ENCODE measurements at places on chromosomes 7 and 10.

- no peak for DNase-seq
Measured at GRCh38 chr10:4270116-4270515, 485.1 kb upstream of the KLF6 start.

DNA sequence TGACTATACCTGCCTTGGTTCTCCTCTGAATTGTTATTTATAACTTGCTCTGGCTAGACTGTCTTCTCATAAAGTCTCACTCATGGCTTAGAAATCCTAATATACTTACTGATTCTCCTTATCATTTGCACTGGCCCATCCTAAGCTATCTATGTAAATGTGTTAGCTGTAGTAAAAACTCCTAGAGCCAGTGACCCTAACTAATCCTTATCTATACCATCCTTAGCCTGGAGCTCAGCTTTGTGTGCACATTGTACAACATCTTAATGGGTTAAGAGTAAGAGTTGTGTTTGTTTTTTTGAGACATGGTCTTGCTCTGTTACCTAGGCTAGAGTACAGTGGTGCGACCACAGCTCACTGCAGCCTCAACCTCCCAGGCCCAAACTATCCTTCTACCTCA lies 40.8 kb downstream of the LAMB4 start:
- no peak for DNase-seq

DNA sequence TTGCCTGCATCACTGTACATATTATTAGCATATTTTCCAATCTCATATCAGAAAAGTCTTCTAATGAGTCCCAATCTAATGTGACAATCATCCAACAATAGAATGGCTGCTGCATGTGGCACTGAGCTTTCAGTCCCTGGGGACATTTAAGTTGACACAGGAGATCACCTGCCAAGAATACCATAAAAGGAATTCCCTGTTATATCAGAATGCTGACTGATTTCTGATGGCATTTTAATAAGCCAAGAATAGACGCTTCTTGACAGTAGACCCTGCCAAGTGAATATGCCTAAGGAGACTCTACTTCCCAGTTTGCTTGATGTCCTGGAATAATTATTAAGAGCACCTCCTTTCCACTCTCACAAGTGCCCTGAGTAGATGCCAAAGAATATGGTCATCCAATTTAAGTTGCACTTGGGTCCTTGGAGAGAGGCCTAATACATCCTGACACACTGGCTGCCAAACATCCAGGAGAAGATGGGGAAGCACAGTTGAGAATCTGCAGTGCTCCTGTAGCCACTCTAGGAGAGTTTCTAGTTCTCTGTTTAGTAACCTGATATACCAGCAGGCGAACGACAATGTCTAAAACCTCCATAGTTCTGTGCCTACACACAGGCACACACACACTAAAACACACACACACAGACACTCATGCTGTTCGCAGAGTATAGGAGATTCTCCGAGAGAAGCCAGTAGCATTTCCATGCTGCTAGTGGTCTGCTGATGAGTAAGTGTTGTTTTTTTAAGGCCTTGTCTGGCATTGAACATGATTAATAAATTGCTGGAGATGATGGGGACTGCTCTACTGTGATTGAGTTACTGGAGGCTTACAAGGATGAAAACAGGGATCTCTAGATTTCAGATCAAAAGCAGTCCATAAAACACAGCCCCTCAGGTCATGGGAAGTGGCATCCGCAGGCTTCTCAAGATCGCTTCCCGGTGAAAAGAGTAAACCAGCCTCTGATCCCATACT lies 369.6 kb downstream of the KCNMA1 start:
- DNase-seq, result no peak

DNA sequence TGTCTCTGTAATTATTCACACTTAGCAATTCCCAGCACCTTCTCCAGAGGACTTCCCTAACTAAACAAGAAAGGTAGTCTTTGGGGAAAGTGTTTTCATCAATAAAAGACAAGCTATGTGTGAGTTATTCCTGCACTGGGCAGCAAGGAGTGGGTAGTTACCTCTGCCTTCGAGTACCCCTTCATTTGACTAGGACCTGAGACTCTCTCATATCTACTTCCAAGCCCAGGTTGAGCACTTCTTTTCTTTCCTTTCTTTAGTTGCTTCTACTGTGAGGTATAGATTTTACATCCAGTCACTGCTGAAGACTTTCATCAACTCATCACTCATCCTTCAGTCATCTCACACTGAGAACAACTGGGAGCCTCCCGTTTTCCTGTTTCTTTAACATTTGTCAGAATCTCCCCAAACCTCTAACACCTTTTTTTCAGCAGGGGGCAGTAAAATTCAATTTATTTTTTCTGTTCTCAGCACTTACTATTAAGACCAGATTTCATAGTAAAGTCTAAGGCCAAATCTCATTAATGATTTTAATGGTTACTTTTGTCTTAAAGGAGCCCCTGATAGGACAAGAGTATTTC lies 80.1 kb upstream of the PRSS1 start:
- no peak for DNase-seq

DNA sequence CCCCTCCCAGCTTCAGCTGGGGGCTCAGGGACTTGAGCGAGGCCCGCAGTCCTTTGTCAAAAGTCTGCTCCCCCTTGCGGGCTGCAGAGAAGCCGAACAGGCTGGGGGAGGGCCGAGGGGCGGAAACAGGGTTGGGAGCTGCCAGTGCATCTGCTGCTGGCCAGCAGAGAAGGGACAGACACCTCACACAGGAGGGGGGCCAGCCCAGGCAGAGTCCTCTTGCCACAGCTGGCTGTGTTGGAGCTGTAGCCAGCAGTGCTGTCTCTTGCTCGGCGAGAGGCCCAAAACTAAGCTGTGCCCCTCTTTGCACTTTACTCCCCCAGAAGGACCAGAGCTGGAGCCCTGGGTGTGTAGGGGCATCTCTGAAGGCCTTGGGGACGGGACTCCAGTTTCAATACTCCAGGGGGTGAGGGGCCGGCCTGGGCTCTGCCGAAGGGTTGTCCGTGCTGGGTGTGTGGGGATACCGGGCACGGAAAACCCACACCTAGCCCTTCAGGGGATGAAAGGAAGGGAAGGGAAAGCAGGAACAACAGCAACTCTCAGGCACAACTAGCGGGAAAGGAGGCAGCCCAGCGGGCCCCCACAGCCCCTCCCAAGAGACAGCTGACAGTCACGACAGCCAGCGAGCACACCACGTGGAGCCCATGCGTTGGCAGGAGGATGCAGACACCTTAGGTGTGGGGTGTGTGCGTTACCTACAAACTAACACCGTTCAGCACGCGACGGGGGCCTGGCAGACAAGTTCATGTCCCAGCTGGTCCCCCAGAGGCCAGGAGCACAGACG lies 17.8 kb downstream of the YKT6 start:
- DNase-seq, result no peak

DNA sequence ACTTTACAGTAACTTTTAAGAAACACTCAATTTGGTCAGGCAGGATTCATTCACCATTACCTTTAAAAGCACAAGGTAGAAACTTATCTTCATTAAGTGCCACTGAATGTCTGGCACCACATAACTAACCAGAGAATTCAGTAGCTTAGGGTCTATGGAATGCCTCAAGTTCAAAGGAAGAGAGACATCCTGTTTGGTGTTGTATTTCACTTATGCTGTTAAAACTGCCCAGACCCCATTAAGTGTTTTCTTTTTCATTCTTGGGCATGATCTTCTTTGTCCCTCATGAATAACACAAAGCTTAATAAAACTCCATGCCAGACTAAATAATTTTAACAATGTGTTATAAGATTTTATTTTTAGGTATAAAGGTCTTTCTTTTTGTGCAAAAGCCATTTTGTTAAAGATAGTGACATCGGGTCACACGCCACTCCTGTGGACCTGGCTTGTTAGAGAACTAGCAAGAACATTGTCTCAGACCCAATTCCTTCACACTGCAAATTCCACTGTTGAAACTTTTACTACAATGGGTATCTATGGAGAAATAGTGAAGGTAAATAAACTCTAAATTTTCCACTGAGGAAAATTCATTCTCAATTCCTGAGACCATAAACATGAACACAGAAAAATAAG lies 221.0 kb downstream of the TWIST1 start:
- DNase-seq, result no peak

DNA sequence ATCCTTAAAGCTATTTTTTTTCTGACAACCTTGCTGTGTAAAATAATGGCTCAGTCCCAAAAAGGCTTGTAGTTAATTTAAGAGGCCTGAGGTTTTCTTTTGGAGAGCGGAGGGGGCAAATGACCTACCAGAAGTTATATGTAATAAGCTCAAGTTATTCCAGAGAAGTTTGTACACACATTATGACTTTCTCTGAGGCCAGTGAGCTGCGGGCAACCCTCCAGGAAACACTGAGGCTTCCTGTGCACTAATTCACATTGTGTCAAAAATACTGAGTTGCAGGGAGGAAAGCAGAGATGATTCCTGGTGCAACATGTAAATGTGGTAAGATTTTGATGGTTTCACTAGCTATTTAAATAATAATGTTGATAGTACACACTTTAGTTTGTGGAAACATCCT lies 188.6 kb downstream of the DIP2C start:
- DNase-seq, result no peak

GRCh38 chr10:22322641-22323160 lies 1.8 kb downstream of the BMI1 start:
- DNase-seq, result no peak

- no peak for DNase-seq
Measured at GRCh38 chr7:16785321-16785720, 19.5 kb downstream of the AGR2 start.

- DNase-seq, result no peak
Measured at GRCh38 chr10:45561952-45562351, 110.6 kb downstream of the ZFAND4 start.

GRCh38 chr7:81327468-81328266 lies 408.8 kb upstream of the SEMA3C start:
- DNase-seq, result no peak

DNA sequence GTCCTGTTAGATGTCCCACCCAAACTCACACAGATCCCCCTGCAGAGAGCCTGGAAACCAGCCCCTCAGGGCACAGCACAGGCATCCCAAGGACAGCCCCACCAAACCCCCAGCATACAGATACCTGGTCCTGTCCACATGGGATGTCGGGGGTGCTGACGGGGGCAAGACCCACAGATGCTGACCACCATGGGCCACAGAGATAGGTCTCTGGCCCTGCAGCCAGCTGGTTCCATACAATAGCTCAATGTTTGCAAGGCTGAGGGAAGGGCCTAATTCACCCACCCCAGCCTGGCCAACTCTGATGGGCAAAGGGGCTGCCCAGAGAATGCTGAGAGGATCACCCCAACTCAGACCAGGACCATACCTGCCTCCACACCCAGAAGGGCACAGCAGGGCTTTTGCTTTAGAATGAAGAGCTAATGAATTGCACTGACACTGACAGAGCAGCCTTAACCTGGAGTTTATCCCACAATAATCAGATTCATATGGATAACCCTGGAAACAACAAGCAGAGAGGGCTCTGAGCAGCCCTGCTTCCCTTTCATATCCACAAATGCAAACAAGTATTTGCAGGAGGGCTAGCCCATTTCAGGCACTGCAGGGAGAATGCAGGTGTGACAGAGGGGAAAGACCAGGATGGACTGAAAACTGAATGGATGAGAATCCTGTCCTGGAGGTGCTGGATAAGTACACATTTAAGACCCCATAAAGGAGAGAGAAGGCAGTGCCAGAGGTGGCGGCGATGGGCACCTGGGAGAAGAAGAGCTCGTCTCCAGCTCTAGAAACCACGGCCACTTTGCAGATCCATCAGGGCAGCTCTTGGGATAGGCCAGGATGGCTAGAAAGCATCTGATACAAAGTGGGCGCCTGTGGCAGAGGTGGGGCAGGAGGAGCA lies 126.7 kb downstream of the TNS3 start:
- DNase-seq, result no peak

GRCh38 chr10:44827431-44828006 lies 83.6 kb upstream of the TMEM72 start:
- no peak for DNase-seq

DNA sequence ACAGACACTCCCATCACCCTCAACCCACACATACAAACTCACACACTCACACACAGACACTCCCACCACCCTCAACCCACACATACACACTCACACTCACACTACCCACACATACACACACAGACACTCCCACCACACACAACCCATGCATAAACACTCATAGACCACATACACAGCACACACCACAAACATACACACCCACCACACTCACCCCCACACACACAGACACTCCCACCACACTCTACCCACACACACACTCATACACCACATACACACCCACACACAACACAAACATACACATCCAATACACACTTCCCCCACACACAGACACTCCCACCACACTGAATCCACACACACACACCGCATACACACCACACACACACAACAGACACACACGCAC lies 521.2 kb downstream of the TCERG1L start:
- no peak for DNase-seq

- DNase-seq, result no peak
Measured at GRCh38 chr7:70313271-70313670, 715.0 kb downstream of the AUTS2 start.

Data from stimulated activated CD4-positive, alpha-beta T cell treated with anti-CD3 and anti-CD28 coated beads, Interleukin-1b, Interleukin-23, amount 100 ng/mL, for 48 hours (primary cell).